NCI-H2081 treated with DMSO at 0.1 percent for 48 hours (cell line): ENCODE measurements at places on chromosomes 5 and 9.

DNA sequence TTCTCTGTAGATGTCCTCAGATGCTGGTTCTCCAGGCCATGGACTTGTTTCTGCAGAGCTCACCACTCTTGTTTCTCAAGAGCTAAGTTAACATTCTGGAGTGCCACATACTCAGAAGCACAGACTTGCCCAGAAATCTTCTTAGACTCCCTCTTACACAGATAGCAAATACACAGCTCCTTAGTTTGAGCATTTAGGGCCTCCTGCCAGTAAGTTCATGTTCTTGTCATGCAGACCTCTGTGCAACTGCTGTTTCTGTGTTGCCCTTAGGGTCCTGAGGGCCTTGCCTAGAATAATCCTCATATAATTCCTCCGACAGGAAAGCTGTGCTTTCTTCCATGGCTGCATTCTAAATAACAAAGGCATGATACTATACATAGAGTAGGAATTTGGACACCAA, 1.3 kb upstream of the PTPDC1 start:
- no peak for DNase-seq

GRCh38 chr5:41414598-41414997, 95.8 kb downstream of the PLCXD3 start:
- no peak for DNase-seq

DNA sequence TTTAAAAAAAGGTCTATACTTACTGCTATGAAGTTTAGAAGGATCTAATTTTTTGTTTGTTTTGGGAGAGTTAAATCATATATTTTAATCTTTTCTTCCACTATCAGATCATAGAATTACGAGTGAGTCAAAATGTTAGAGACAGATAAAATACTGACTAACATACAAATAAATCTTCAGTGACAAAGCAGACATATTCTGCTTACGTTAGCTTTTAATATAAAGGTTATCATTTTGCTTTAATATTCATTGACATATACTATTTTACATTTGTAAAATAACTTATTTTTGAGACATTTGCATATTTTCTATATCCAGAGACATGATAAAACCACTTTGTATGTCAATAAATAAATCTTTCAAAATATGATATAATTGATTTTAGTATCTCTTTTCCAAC, 64.6 kb upstream of the GABRA1 start:
- DNase-seq, result no peak

DNA sequence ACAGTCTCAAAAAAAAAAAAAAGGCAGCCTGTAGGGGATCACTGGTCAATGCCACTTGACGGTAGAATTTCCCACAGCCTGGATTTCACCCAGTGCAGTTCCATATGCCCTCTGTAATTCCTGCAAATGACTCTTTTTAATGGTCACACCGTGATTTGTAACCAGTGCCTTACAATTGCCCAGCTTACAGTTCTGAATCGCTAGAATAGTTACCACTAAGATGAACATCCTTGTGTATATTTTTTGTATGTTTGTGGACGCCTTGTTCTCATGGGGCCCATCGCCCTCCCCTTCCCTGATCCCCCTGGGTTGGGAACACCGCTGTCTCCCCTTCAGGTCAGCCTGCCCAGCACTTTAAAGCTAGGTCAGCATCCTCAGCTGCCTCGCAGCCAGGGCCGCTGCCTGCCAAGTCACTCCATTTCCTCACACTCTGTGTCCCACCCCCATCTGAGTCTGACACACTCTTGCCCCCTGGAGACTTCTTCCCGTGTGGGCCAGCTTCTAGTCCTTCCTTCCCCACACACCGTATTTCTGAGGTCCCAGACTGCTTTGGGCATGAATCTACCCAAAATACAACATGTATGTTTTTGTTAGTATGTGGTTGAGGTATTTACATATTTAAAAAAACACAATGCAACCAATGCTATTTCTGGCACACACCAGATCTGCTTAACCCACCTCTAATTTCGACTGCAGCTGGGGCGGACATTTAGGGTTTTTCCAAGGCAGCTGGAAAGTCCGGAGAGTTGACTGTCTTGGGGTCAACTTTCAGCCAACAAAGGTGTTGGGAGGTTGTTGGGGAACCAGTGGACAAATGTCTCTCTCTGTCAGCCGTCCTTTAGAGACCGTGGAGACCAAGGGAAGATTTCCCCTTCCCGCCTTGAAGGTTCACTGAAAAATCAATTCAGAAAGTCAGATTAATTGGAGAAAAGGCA, 120.5 kb upstream of the NEK6 start:
- DNase-seq, result no peak

GRCh38 chr9:90870621-90871326, 69.2 kb downstream of the SYK start:
- DNase-seq, result peak; percentile 17

DNA sequence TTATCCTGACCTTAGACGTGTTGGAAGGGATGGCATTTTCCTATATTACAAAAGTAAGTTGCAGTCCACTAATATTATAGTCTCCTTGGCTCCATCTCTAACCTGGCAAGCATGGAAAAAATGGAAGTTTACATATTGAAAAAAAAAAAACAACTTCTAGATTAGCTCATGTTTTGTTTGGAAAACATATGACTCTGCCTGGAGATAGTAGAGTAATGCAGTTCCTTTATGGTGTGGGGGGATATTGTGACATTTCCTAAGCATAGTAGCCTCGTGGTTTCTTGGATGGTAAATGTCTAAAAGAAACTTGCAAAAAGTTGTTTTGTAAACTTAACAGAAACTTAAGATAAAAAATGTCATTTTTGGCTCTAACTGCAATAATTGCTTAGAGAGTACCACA, 244.4 kb upstream of the FBXL7 start:
- no peak for DNase-seq

- DNase-seq, result no peak
Measured at GRCh38 chr5:115274584-115274983, 11.9 kb upstream of the PGGT1B start.

GRCh38 chr5:21823076-21823574, 1030.0 kb downstream of the CDH12 start:
- peak; percentile 67 for DNase-seq

DNA sequence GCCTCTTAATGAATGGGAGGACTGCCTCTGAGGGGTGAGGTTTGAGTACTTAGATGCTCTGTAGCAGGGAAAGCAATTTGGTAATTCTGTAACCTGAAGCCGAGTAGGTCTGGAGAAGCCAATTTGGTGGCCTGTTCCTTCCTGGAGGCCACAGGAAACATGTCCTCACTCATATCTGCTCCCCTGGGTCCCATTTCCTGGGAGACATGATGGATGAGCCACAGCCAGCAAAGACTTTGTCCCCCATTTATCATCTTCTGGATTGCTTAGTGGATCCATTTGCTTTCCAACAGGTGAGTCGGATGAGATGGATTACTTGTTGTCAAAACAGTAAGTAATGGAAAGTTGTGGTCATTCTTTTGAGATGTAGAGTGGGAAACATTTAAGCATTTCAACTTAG, 99.8 kb upstream of the KLF9 start:
- DNase-seq, result no peak

- DNase-seq, result no peak
Measured at GRCh38 chr9:134026981-134027380, 1.7 kb downstream of the BRD3OS start.

DNA sequence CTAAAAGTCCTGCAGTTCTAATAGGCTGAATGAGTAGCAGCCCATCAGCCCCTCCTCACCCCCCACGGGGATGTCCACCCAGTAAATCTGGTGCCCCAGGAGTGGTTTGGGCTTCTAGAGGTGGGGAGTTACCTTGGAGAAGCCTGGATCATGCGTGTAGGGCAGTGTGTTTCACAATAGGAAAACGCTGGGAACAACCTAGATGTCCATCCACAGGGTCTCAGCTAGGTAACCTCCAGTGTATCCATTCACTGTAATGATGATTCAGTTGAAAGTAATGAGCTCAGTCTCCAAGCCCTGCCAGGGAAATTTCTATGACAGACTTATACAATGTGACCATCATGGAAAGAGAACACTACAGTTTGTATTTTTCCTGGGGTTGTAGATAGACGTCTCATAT, 51.8 kb downstream of the NDST1 start:
- DNase-seq, result no peak

- DNase-seq, result no peak
Measured at GRCh38 chr9:36900136-36900855, 133.8 kb downstream of the PAX5 start.

DNA sequence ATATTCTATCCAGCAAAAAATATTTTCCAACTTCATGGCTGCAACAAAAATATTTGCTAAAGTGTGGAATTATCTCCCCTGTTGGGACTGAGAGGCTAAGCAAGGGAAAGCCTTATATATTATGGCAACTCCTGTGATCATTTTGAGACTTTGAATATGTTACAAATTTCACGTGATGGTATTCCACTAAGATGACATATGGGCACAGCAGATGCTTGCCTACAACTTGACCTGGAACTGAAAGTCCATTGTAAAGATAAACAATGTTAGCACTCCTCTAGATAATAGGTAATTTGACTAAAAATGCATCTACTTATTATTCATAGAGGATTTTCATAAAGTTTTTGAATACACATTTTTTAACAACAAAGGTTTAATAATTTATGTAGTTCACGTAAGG, 1141.5 kb upstream of the CDH6 start:
- DNase-seq, result no peak

- DNase-seq, result no peak
Measured at GRCh38 chr9:134634667-134635230, 6.9 kb upstream of the COL5A1 start.

- no peak for DNase-seq
Measured at GRCh38 chr9:95028853-95029219, 288.7 kb downstream of the FANCC start.

GRCh38 chr9:36222449-36222848, 31.7 kb downstream of the CLTA start:
- no peak for DNase-seq

DNA sequence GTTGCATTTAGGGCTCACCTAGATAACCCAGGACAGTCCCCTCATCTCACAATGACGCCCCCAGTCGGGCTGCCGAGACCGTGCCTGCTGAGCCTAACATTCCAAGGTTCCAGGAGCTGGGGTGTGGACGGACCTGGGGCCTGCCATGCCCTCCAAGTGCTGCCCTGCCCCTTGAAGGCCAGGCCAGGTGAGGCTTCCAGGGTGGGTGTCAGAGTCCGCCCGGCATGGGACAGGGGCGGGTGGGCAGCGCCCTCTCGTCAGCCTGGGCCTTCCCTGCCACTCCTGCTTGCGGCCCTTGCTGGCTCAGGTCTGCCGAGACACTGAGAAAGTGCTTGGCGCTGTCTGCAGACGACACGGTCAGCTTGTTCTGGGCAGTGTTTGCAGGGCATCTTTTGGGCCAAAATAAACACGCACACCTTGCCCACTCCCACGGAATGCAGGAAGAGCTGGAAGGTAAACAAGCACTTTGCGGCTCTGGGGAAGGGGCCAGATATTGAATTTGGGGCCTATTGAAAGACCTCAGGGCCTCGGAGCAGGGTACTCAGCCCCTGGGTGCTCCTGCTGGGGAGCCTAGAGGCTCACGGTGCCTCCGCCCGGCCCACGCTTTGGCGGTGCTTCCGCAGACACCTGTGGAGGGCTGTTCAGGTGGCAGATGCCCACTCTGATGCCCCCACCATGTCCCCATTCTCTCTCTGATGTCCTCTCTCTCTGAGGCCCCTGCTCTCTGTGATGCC, 4.2 kb upstream of the SCGB3A1 start:
- no peak for DNase-seq

- DNase-seq, result no peak
Measured at GRCh38 chr5:17367256-17367840, 130.7 kb upstream of the TAF11L2 start.

DNA sequence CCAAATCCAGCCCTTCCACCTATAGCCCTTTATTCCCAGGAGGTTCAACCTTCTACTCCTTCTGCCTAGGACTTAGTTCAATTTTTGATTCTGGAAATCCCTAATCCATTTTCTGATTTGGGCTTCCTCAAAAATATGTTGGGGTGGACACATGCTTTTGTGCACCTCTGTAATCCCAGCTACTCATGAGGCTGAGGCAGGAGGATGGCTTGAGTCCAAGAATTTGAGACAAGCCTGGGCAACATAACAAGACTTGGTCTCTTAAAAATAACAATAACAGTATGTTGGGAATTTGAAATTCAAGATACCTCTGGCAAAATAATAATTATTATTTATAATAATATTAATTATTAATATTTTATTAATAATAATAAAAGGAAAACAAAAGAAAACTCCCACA, 188.7 kb upstream of the TLE4 start:
- DNase-seq, result no peak

DNA sequence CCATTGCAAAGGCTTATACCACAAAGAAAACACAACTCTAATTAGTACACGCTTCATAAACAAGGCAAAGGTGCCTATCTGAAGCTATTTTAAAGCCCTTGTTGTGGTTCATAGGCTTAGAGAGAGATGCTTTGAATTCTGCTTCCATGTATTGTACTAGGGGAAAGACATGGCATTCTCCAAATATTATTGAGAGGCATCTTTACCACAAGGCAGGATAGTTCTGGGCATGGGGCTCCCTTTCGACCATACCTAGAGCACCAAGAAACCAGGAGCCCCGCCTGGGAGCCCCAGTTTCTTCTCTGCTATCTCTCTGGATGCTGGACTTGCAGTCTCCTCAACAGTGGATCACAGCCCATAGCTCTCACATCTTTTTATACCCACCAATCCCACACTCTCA, 93.7 kb downstream of the NFIB start:
- no peak for DNase-seq

DNA sequence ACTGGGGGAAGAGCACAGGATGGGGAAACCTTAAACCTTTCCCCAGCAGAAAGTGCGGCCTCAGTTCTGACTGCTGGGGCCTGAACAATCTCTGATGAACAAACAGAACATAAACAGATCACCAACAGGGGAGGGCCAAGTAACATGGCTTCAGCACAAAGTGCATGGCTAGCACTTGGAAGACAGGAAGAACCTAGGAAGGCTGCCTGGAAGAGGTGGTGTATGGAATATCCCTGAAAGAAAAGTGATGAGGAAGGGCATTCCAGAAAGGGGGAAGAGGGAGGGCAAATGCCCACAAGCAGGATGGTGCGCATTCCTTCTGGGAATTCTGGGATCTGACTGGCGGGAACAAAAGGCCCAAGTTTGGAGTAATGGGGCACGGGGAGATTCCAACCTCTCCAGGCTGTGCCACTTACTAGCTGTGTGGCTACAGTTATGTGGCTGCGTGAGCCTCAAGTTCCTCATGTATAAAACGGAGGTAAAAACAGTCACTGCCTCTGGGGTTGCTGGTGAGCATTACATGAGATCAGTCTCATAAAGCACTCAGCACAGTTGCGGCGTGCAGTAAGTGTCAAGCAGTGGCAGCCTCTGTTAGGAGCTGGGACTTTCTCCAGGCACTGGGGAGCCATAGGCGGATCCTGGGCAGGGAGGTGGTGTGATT, 1.6 kb downstream of the PDGFRB start:
- no peak for DNase-seq
